Activated gamma-delta T cell treated with anti-CD3 and anti-CD28 coated beads, Interleukin-2, amount 50 U/mL, for 16 hours (primary cell): ENCODE measurements at places on chromosomes 1 and 21.

GRCh38 chr1:243507672-243508302 lies 251.9 kb downstream of the SDCCAG8 start:
- no peak for DNase-seq

DNA sequence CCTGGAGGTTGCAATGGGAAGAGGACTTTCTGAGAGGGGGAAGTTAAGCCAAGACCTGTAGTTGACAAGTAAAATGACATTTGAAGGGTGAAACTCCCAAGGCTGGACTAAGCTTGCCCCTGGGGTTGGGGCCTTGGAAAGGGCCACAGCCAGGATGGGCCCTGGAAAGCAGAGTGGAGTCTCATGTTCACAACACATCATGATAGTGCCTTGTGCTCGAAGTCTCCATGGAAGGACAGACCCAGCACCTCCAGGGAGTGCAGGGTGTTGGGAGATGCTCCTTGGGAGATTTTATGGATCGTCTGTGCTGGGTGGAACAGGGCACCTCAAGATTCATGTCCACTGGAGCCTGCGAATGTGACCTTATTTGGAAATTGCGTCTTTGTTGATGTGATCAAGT lies 55.6 kb upstream of the ACTRT2 start:
- DNase-seq: no peak

- no peak for DNase-seq
Observed at GRCh38 chr21:34511787-34512455, at the start of gene KCNE1. KCNE1 (minus strand) TSS chr21:34512210; CDS start chr21:34449634, 62,576 bp downstream.

DNA sequence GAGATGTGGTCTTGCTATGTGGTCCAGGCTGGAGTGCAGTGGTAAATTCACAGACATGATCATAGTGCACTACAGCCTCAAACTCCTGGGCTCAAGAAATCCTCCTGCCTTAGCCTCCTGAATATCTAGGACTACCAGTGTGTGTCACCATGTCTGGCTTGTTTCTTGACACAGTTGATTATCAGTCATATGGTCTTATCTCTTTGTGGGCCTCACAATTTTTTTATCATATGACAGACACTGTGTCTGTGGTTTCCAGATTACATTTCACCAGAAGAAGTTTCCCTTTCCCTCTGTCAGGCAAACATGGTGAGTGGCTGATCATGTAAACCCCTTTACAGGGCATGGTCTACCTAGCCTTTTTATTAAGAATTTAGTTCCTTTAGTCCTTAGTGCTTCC lies 96.1 kb downstream of the HFM1 start:
- no peak for DNase-seq

- no peak for DNase-seq
Observed at GRCh38 chr1:153395136-153395685, 4.3 kb upstream of the S100A8 start.

DNA sequence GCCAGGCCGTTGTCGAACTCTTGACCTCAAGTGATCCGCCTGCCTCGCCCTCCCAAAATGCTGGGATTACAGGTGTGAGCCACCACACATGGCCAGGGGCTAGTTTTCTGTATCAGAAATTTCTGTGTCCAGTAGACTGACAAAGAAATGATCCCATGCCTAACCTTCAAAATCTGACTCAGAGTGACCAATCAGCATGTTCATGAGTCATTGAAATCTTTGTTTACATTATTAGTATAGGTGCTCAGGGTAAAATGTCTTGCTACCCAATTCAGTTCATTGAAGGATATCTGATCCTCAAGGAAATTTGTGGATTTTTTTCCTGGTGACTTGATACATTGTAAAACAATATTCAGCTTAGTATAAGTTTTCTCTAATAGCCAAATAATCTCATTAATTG lies 11.0 kb upstream of the LDLRAD2 start:
- DNase-seq: no peak

GRCh38 chr1:238916828-238917227 lies 469.5 kb upstream of the CHRM3 start:
- DNase-seq: no peak

DNA sequence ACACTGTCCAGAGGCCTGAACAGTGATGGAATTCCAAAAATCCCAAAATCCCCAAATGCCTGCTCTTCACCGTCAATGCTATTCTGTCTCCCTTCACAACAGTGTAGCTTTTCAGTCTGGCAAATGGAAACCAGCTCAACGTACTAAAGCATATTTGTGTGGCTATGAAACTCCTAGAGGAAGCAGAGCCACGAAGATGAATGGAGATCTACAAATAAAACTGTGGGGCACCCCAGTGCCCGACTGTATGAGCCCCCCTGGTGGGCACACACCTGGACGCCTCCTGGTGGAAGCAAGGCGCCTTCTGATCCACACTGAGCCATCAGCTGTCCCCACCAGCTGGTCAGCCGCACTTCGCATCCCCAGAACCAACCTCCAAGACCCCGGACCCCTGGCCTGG lies 129.1 kb upstream of the SOD1 start:
- no peak for DNase-seq

- DNase-seq: no peak
Observed at GRCh38 chr1:30419831-30420230, 303.6 kb downstream of the MATN1 start.

GRCh38 chr1:52007215-52008002 lies 16.9 kb upstream of the RAB3B start:
- no peak for DNase-seq

- DNase-seq: no peak
Observed at GRCh38 chr1:173239058-173239457, 31.9 kb upstream of the TNFSF4 start.

DNA sequence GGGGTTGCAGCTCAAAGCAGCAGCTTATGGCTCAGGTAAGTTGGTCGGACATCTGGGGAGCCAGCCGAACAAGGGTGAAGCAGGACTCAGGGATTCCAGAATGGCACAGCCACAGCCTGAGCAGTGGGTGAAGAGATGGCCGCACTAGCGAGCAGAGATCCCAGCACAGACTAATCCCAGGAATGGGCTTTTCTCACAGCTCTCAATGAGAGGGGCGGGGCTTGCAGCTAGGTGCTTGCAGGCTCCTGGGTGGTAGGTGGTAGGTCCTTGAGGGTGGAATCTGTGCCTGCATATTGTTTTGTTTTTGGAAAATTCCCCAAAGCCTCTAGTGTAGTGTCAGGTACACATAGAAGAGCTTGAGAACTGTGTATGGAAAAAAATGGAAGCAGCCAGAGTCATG lies 9.0 kb downstream of the KIAA0040 start:
- DNase-seq: no peak

GRCh38 chr1:85102479-85102878 lies 54.2 kb upstream of the MCOLN3 start:
- DNase-seq: no peak

DNA sequence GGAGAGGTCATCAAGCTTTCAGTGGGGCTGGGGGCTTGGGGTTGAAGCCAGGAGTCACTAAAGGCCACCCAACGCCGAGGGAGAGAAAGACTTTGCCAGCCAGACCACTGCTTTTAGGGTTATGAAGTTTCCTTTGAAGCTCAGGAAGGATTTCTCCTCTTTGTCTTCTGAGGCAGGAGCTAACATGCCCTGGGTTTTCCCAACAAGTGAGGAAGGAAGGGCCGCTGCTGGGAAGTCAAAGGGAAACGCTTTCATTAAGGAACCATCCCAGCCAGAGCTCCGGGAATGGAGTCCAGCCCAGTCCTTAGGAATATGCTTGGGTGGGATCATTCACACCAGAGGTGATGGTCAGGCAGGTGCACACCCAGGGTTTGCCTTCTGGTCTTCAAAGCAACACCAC lies 436.9 kb downstream of the PRDM2 start:
- DNase-seq: no peak

- no peak for DNase-seq
Observed at GRCh38 chr1:236836157-236836556, 41.1 kb downstream of the MTR start.

- DNase-seq: no peak
Observed at GRCh38 chr1:199403531-199404116, 623.9 kb upstream of the NR5A2 start.

DNA sequence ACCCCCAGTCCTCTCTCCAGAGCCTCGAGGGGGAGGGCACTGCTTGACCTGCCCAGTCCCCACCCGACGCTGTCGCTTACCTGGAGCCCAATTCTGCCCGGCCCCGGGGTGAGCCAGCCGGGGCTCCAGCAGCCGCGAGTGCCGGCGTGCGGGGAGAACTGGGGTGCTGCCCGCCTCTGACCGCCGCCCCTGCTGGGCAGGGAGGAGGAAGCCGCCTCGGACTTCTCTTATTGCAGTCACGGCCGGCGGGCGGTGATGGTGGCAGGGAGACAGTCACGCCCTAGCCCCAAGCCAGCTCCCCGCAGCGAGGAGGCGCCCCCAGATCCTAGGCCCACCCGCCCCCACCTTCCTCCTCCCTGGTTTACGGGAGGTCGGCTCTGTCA lies at the start of gene FGR:
FGR (minus strand) TSS at position 201 of the 383 bp plus-strand sequence. CDS start 11,269 bp downstream, outside the sequence.
- DNase-seq: no peak

GRCh38 chr1:95325349-95325748 lies 91.3 kb downstream of the RWDD3 start:
- DNase-seq: no peak

DNA sequence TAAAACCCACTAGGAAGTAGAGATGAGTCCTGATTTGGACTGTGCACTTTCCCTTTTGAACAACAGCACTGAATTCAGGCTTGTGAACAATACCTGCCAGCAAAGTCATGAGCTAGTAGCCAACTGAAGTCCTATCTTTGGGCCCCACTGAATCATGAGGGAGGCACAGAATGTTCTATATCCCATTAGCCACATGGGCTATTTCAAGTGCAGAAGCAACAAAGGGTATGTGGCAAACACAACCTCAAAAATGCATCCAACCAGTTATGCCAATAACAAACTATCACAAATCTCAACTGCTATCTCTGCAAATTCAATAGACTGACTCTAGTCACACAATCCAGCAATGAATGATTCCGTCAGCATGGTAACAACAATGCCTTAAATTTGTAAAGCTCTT lies 276.0 kb downstream of the MRPL39 start:
- no peak for DNase-seq

DNA sequence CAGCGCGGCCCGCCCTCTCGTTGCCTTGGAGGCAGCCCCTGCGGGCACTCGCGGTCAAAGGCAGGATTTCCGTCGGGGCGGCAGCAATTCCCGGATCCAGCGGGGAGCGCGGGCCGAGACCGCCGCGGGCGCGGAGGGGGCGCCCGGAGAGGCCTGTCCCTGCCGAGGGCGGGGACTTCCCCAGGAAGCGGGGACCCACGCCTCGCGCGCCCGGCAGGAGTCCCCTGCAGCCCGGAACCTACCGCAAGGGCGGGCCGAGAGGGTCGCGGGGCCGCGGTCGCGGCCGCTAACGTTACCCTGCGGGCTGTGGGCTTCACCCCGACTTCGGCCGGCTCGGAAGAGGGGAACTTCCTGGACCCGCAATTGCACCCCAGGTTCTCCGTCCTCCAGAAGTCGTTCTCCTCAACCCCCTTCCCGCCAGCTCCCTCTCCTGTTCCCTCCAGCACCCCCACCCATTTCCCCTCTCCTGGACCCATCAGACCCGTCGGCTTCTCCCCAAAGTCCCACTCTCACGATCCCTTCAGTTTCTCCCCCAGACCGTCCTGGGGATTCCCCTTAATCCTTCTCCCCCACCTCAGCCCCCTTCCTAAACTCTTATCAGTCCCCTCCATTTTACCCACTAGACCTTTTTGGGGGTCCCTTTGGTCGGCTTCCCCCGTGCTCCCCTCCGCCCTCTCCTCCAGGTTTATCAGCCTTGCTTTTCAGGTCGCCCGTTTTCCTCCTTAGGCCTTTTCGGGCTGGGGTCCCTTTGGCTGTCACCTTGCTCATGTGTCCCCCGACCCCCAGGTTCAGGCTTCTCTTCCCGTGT lies 604 bp downstream of the FGR start:
- peak; percentile 26 for DNase-seq

DNA sequence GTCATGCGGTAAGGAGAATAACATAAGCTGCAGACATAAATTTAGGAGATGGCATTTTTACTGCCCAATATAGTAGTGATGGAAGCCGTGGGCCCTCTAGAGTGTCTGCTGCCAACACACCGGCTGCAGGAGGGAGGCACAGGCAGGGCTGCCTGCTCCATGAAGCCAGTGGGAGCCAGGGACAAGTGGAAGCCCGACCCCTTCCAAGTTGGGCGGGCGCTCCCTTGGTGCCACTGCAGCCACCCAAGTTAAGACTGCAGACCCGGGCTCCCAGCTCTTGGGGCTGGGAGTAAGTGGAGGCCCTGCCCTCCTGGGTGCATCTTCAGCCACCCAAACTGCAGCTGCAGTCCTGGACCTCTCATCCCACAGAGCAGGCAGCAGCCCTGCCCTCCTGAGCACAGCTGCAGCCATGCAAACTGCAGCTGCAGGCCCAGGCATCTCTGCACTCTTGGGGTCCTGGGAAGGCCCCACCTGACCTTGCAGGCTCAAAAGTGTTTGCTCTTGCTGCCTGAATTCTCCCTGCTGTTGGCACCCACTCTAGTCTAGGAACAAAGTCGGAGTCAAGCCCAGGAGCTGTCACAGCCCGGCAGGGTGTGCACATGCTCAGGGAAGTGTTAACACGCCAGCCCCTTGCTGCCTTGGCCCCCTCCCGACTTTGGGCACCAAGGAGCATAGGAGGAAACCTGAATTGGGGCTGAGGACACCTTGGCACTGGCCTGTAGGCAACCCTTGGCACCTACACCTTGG lies 437.2 kb upstream of the PRMT6 start:
- DNase-seq: no peak

GRCh38 chr1:109466452-109467300 lies at the start of gene SYPL2:
SYPL2 (plus strand) TSS chr1:109466546; CDS start chr1:109466844, 298 bp downstream.
- DNase-seq: no peak

DNA sequence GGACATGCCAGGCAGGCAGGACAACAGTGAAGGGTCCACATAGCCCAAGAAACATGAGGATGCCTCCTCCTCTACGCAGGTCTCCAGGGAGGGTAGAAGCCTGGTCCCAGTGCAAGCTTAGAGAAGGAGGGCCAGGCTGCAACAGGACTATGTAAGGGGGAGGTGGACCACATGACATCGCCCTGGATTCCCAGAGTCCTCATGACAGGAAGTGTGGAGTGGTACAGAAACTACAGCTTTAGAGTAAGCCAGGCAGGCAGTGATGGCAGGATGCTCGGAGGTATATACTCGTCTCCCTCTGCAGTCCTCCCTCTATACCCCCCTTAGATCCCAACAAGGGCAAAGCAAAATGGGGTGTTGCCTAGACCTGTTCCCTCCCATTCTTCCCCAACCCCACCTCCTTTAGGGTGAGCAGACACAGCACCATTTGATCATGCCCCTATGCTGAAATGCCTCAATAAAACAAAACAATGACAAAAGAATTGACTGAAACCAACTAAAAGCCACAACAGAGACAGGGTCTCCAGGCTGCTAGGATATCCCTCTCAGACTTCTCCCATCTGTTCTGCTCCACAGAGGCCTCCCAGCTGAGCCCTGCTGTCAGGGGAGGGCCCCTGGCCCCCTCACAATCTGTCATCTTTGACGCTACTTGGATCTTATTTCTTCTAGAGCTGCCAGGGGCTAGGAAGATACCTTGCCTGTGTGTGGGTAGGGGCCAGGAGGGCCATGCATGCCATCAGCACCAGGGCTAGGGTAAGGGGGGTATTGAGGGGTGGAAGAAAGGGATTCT lies 13.1 kb downstream of the FAM78B start:
- no peak for DNase-seq

DNA sequence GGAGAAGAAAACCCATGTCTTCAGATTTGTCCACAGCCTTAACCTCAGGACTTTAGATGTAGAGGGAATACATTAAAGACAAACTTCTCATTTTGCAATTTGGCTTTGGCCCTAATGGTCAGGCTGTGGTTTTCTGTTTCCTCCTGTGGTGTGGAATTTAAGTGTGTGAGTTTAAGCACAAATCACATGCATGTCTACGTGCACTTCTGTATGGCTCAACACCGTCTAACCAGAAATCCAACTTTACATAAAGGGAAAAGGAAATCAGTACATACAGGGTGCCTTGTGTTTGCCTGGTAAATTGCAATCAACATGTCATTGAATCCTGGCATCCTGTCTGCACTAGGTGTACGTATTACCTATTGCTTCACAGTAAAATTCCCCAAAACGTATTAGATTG lies 1.2 kb upstream of the ZNF124 start:
- no peak for DNase-seq

- DNase-seq: no peak
Observed at GRCh38 chr1:230387876-230388275, 38.3 kb downstream of the PGBD5 start.
